ENCODE measurements at places on chromosomes 4 and X.
A peak's percentile ranks its signal among the peaks of the same experiment; 100 is the strongest.

- DNase-seq = no peak
Observed at GRCh38 chr4:140047017-140047640, 106.9 kb downstream of the MAML3 start.

DNA sequence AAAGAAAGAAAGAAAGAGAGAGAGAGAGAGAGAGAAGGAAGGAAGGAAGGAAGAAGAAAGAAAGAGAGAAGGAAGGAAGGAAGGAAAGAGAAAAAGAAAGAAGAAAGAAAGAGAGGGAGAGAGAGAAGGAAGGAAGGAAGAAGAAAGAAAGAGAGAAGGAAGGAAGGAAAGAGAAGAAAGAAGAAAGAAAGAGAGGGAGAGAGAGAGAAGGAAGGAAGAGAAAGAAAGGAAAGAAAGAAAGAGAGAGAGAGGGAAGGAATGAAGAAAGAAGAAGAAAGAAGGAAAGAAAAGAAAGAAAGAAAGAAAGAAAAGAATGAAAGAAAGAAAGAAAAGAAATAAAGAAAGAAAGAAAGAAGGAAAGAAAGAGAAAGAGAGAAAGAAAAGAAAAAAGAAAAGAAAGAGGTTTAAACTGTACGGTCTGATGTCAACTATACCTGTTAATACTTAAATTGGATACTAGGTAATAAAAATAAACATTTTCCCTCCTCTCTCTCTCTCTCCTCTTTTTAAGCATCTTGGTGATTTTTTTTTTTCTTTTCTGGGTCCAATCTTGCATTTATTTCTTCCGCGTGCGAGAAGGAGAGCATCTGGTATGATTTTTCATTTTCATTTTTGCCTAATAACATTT, 93.8 kb downstream of the CRLF2 start:
- no peak for DNase-seq

- DNase-seq = peak; percentile 51
Observed at GRCh38 chr4:54091637-54092404, 8.1 kb upstream of the GSX2 start.

DNA sequence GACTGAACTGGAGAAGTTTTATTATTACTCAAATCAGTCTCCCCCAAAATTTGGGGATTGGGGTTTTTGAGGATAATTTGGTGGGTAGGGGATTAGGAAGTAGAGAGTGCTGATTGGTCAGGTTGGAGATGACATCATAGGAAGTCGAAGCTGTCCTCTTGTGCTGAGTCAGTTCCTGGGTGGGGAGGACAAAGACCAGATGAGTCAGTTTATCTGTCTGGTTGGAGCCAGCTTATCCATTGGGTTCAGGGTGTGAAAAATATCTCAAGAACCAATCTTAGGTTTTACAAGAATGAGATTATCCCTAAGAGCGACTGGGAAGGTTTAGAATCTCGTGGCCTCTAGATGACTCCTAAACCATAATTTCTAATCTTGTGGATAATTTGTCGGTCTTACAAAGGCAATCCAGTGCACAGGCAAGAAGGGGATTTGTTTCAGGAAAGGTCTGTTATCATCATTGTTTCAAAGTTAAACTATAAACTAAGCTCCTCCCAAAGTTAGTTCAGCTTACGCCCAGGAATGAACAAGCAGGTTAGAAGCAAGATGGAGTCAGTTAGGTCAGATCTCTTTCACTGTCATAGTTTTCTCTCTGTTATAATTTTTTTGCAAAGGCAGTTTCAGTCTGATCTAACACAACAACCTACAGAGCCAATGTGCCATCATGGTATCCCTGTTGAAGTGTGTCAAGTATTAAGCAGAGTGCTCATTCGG, 274.5 kb downstream of the SLC7A11 start:
- DNase-seq = no peak

DNA sequence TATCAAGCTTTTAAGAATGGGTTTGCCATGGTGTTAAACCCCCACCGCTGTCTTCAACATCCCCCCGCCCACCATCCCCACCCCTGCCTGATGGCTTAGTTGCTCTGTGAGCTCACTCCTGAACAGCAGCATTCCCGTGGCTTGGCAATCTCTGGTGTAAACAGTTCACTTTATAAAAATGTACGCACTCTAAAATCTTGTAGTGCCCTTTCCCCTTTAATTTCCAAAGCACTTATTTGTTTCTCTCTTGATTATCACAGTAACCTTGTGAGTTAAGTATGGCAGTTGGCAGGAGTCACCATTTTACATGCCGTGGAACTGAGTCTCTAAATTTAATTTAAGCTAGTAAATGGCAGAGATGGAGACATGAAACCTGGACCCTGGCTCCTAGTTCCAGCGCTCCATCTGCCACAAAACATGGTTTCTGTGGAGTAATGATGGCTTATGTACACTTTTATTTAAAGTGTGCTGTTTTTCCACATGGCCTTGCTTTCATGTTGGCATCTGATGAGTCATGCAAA, 123.1 kb downstream of the AFF1 start:
- DNase-seq = no peak

- DNase-seq = no peak
Observed at GRCh38 chr4:94653095-94653649, 104.6 kb upstream of the BMPR1B start.

DNA sequence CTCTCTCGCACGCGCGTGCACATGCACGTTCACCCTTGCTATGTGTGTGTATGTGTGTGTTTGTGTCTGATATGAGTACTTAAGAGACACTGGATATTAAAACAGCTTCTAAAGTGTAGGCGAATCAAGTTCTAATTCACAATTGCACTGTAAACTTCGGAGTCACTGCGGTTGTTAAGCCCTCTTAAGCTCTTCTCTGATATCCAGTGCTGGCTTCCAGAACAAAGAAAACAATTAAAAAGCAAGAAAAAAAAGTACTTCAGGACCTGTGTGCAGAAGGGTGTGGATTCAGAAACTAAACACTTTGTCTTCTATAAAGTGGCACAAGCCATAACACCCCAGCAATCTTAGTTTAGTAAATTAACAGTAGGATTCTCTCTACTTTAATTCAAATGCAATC, 300.2 kb downstream of the PCDH7 start:
- no peak for DNase-seq

GRCh38 chrX:9464435-9465371, at the start of gene TBL1X:
Gene TBL1X, plus strand, starts transcription at chrX:9465058. Its CDS starts 188,529 bp downstream, at chrX:9653587.
- peak; percentile 27 for DNase-seq

DNA sequence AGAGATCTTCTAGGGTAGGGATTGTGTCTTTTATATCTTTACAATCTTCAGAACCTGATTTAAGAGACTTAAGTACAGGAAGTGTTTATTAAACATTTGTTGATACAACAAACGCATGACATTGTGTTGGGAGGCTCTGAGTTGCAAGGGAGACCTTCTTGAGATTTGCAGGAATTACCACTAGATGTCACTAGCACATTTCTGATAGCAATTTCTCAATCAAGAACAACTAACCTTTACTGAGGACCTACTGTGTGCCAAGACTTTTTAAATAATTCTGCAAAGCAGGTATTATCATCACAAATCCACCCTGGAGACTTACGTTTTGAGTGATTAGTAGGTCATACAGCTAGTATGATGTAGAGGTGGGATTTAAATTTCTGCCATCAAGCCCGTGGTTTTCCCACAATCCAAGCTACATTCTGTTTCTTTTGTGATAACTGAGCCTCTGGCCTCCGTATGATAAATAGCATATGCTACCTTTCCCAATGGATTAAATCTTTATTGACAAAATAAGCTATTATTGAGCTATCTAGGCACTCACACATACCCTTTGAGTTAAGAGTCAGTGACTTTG, 986.0 kb downstream of the CCSER1 start:
- no peak for DNase-seq

DNA sequence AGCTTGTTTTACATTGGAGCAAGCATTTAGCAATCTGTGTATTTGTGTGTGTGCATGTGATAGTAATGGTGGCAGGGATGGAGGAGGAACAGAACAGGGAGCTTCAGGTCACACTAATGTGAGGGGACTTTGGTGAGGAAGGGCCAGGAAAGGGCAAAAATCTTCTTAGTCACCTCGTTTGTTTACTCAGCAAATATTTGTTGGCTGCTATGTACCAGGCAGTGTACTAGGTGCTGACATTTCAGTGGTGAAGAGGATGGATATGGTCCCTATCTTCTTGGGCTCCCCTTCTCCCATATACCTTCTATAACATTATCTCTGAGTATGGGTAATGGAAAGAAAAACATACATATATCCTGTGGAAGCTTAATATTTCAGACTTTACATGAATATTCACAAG, 48.5 kb upstream of the HDAC8 start:
- DNase-seq = no peak

DNA sequence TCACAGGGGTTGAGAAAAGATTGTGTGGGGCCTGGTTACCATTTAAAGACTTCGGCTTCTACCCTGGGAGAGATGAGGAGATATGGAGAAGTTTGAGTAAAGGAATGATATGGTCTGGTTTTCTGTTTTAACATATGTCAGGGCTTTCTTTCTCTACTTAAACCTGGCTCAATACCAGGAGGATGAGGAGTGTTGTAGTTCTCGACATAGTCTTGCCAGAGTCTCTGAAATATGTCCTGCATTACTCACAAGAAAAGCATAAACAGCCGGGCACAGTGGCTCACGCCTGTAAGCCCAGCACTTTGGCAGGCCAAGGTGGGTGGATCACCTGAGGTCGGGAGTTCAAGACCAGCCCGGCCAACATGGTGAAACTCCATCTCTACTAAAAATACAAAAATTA, 16.4 kb upstream of the ACE2 start:
- no peak for DNase-seq
